AG20443 (cell line): ENCODE measurements at places on chromosomes 6 and 20.
A peak's percentile ranks its signal among the peaks of the same experiment; 100 is the strongest.

DNA sequence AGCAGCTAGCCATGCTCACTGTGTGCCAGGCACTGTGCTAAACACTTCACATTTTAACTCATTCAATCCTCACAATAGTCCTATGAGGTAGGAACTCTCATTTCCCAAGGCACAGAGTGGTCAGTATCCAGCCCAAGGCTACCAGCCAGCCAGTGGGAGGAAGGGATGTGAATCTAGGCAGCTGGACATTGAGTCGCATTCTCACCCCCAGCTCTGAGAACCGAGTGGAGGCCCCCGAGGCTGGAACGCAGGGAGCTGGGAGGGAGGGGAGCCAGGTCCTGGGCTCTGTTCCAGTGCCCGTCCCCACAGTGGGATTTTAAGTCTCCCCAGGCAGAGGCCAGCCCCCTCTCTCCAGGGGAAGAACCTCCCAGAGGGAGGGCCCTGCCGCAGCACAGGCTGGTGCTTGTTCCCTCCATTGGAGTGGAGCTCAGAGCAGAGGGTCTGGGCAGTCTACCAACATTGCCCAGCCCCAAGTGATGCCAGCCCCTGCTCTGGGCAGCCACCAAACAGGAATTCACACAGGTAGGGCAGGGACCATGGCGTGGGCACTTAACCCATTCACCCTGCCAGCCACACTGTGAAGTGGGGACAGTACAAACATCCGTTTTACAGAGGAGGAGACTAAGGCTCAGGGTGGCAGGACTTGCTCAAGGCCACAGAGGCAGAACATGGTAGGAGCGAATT is 131.3 kb downstream of the CEBPB start:
- DNase-seq, result no peak

DNA sequence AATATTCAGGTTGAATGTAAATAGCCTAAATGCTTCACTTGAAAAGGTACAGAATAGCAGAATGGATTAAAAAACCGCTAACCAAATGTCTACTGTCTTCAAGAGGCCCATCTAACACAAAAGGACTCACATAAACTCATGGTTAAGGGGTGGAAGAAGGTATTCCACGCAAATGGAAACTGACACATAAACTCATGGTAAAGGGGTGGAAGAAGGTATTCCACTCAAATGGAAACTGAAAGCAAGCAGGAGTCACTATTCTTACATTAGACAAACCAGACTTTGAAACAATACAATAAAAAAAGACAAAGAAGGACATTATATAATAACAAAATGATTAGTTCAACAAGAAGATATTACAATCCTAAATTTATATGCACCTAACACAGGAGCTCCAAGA is 38.3 kb upstream of the PKIB start:
- DNase-seq, result no peak

GRCh38 chr6:91081452-91082067 is 494.7 kb upstream of the MAP3K7 start:
- peak; percentile 53 for DNase-seq

- peak; percentile 51 for DNase-seq
Measured at GRCh38 chr20:5513975-5514516, 197.3 kb upstream of the PROKR2 start.

DNA sequence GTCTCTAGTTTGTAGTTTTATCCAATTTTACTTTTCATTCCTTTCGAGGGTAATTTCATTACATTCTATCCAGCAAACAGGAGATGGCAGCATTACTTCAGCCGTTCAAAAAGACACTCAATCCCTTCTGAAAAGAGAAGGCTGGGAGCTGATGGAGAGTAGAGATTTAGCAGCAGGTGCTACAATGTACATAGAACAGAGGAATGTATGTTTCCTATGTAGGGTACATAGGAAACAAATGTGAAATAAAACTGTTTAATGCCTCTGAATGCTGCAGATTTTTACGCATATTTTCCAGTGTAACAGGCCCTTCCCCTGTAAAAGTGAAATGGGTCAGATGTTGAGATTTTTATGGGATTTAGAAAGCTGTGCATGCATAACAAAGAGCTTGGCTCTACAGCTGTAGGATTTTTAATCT is 16.0 kb downstream of the RPS12 start:
- DNase-seq, result peak; percentile 22

- DNase-seq, result no peak
Measured at GRCh38 chr6:55290736-55291135, 36.5 kb upstream of the GFRAL start.

- no peak for DNase-seq
Measured at GRCh38 chr20:49590163-49591017, 22.5 kb upstream of the PTGIS start.
